Aorta (tissue), 5 donors: ENCODE measurements at places on chromosomes 7 and 10. TPM values are rescaled to one million over a fixed set of nuclear protein-coding genes. Genes with fewer than 3 reads are reported as not detected.

The AKR1C1 gene
- total RNA-seq: 33.6 TPM

The ACTR3C gene
- total RNA-seq: 1.2 TPM

DNA sequence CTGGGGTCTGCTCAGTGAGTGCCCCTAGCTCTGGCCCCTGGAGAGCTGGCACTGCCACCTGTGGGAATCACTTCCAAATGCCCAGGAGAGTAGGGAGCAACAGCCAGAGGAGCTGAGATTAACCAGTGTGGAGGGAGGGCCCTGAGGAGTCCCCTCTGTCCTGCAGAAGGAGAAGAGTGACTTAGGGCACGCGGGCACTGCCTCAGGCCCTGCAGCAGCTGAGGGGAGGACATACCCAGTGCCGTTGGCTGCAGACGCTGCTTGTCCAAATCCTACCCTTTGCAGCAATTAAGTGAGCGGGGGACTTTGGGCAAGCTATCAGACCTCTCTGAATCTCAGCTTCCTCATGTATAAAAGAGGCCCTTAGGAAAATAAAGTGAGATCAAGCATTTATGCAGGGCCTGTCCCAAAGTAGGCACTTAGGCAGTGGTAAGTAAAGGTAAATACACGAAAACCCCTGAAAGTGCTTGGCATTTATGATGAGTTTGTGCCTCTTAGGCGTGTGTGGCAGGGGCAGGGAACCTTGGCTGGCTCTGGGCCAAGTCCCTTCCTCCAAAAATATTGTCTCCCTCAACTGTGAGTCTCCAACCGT lies 16.9 kb downstream of the PRF1 start:
- DNase-seq: no peak

DNA sequence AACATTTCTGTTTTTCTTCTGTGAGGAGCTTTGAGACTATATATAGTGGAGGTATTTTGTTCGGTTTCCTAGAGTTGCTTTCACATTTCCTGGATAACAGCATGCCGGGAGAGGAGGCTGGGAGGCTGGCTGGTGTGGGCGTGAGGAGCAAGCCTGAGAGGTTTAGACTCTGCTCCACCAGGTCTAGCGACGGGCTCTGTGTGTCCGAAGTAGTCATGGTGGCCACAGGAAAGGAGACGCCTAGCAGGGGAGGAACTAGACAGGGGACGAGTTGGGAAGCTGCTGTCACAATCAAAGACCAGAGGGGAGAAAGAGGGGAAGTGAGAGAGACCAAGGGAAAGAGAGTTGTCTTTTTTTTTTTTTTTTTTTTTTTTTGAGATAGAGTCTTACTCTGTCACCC lies 19.6 kb downstream of the PTPRE start:
- DNase-seq: peak; percentile 65
